ENCODE measurements at places on chromosomes 12 and 14. TPM values are rescaled to one million over a fixed set of nuclear protein-coding genes. Genes with fewer than 3 reads are reported as not detected.

GRCh38 chr14:43983721-43984120, 523.4 kb downstream of the FSCB start:
- DNase-seq = no peak

- no peak for DNase-seq
Measured at GRCh38 chr14:74927225-74927624, 4.2 kb upstream of the RPS6KL1 start.

DNA sequence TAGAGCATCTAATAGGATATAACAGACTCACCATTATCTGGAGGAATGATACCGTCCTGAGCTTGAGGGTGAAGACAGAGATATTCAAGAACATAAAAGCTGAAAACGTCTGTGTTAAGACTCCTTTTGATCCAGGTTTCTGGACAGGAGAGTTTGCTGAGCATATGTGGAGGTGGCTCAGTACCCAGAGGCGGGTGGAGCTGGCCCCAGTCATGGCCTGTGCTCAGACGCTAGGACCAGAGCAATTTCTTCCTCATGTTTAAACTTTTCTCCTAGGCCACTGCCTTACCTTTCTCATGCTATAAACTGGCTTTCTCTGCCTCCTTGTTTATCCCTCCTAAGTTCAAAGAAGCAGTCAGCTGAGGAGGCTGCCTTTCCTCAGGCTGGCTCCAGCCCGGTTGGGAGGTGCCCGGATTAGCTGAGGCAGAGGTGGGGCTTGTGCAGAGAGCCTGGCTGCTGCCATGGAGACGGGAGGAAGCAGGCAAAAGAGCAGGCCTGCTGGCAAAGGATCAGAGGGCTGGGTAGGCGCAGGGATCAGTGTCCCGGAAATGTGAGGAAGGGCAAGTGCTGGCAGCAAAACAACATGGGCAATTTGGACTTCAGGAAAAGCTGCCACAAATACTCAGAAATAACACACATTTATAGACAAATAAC, 13.7 kb downstream of the COA8 start:
- peak; percentile 95 for DNase-seq

DNA sequence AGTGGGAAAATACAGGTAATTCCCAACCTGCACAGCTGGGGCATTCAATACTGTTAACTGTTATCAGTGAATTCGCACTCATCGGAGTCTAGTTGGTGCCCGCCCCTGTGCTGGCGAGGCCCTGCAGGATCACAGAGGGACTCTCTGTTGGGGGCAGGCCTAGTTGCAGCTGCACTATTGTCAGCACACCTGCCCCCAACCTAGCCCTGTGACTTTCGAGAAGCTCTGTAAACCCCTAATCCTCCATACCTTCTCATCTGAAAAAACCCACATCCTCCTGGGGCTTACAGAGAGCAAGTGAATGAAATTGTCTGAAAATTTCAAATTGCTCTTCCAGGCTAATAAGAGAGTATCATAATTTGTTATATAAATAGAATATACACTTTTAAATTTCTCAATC, 132.2 kb upstream of the NUDT4 start:
- no peak for DNase-seq

GRCh38 chr14:53167602-53168328, 14.6 kb upstream of the DDHD1 start:
- DNase-seq = no peak

Gene P2RX2
- total RNA-seq = 0.56 TPM
